ENCODE measurements at places on chromosomes 5 and 9.

- no peak for DNase-seq
Observed at GRCh38 chr9:136673088-136673974, 10.6 kb downstream of the EGFL7 start.

GRCh38 chr9:27365707-27366376 lies 68.9 kb upstream of the EQTN start:
- peak; percentile 4 for DNase-seq

DNA sequence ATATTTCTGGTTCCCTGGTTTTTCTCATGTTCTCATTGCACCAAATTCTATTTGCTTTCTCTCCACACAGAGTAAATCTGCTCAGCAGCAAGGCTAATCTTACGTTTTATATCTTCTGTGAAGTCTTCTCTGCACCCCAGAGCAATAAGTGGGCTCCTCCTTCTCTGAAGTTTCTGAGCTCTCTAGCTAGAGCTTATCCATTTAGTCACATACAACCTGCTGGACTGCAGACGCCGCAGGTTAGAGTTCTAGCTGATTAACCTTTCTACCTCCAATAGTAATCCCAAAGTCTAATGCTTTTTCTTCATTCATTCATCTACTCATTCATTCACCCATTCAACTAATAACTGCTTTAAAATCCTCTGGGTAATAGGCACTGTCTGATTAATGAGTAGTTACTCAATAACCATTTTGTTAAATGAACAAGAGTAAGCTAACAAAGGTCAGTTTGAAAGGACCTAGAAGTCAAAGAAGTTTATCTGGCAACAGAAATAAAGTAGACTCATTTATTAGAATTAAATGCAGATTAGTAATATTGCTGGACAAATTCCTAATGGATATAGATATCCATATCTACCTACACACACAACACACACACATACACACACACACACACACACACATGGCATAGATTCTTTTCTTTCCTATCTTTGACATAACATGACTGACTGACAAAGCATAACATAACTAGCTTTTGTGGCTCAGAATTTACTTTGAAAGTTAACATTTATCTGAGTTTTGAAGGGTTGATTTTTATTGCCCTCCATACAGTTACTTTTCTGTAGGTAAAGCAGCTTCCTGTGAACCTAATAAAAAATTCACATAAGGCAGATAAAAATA lies 984.6 kb upstream of the SEMA6A start:
- no peak for DNase-seq

DNA sequence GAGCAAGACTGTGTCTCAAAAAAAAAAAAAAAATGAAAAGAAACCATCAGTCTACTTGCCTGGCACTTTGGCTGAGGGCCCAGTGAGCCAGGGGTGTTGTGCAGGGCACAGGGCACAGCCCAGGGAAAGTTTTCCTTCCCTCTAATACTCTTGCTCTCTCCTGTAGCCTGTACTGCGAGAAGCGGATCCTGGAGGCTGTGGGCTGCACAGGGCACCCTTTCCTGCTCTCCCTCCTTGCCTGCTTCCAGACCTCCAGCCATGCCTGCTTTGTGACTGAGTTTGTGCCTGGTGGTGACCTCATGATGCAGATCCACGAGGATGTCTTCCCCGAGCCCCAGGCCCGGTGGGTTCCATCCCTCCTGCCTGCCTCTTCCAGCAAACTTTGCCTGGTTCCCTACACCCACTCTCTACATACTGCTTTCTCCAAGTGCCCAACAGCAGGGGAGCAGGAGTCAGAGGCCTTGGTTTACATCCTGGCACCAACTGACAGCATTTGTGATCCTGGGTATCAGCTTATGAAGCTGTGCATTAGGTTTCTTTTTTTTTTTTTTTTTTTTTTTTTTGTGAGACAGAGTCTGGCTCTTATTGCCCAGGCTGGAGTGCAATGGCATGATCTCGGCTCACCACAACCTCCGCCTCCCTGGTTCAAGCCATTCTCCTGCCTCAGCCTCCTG lies 7.2 kb downstream of the ZDHHC12 start:
- no peak for DNase-seq

DNA sequence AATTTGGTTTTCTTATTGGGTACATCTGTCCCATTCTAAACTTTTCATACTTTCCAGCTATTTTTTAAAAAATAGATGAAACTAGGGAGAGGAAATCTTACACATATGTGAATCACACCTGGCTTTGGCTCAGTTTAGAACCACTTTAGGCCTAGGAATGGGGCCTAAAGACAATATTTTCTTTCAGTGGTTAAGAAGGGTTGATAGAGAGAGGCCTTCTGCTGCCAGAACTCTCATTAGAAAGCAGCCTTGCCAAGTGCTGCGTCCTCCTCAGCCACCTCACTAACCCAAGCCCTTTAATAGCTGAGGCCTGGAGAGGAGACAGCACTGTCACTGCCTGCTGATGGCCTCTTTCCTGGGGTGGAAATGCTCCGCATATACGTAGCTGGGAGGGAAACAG lies 167.5 kb downstream of the SAXO1 start:
- no peak for DNase-seq

DNA sequence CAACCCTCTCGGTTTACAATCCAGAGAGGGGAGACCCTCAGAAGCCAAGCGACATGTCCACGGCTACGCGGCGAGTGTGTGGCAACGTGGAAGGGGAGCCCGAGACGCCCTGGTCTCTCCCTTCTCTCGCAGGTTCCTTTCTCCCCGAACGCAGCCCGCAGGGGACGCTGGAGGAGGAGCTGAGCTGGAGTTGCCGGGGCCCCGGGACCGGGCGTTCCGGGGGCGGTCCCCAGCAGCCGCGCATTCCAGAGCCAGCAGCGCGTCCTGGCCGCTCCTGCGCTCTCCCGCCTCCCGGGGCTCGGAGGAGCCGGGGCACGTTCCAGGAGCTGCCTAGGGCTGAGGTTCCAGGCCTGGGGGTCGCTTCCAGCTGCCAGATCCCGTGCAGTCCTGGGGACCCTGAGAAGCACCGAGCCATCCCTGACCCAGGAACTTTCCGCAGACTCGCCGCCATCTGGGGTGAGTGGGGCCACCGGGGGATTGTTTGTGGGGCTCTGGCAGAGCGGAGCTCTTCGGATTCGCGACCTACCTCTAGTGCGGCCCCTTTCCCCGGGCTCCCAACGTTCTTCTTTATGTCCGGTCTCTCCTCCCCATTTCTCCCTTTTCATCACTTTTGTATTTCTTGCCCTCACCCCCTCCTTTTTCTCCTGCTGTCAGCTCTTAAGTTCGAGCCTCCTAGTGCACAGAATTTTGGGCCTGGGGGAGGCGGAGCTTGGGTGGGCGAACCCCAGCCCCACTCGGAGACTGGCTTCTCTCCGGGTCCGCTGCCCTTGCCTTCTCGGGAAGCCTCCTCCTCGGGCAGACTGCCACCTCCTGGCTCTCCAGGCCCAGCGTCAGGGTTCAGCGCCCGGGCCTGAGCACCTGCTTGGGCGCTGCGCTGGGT lies at the start of gene SMIM3:
SMIM3 (plus strand) TSS at position 241 of the 880 bp plus-strand sequence. CDS start 16,684 bp downstream, outside the sequence.
- DNase-seq, result peak; percentile 53

DNA sequence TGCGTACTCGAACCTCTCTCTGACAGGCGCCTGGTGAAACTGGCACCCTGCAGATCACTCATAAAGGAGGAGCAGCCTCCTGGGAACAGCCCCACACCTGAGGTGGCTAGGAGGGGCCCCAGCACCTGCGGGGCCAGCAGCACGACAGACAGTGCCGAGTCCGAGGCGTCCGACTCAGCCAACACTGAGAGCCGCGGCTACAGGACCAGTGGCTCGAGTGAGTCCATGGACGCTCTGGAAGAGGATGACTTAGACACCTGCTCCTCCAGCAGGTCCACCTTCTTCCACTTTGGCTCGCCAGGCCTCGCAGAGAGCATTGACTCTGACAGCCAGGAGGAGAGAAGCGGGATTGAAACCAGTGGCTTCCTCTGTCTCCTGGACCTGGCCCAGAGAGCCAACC lies 13.5 kb upstream of the TRMT10B start:
- DNase-seq, result no peak

DNA sequence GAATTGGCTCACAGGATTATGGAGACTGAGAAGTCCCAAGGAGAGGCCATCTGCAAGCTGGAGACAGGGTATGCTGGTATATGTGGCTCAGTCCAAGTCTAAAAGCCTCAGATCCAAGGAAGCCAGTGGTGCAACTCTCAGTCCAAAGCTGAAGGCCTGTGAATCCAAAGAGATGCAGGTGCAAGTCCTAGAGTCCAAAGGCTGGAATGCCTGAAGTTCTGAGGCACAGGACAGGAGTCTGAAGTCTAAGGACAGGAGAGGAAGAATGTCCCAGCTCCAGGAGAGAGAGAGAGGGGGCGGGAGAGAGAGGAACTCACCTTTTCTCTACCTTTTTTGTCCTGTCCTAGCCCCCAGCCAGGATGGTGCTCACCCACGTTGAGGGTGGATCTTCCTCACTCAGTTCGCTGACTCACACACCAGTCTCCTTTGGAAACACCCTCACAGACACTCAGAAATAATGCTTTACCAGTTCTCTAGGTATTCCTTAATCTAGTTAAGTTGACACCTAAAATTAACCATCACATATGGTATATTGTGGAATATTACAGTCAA lies 49.6 kb downstream of the KCNN2 start:
- no peak for DNase-seq

- peak; percentile 80 for DNase-seq
Observed at GRCh38 chr9:76181020-76181641, 213.1 kb downstream of the RFK start.

DNA sequence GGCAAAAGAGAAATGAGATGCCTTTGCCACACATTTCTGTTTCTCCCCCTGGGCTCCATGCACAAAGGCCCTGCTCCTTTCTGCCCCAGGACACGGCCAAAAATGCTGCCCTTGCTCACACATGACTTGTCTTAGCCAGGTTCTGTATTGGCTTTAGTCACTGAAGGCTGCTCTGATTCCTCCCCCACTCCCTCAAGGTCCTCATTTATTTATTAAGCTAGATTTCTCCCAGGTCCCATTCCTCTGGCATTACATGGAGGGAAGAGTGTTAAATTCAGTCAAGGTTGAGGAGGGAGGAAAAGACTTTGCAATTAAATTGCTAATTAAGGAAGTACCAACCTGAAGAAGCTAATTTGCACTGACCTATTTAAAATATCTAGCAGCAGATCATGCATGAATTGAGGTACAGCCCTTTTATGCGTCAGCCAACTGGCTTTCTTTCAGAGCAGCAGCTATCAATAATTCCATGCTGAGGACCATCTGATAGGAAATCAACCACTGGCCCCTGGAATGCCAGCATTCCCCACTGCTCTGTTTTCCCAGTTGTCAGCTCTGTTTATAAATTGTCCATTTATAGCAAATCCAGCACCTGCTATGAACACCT lies 81.2 kb upstream of the MAP3K1 start:
- no peak for DNase-seq

GRCh38 chr5:10969684-10970180 lies 208.7 kb upstream of the DAP start:
- no peak for DNase-seq

DNA sequence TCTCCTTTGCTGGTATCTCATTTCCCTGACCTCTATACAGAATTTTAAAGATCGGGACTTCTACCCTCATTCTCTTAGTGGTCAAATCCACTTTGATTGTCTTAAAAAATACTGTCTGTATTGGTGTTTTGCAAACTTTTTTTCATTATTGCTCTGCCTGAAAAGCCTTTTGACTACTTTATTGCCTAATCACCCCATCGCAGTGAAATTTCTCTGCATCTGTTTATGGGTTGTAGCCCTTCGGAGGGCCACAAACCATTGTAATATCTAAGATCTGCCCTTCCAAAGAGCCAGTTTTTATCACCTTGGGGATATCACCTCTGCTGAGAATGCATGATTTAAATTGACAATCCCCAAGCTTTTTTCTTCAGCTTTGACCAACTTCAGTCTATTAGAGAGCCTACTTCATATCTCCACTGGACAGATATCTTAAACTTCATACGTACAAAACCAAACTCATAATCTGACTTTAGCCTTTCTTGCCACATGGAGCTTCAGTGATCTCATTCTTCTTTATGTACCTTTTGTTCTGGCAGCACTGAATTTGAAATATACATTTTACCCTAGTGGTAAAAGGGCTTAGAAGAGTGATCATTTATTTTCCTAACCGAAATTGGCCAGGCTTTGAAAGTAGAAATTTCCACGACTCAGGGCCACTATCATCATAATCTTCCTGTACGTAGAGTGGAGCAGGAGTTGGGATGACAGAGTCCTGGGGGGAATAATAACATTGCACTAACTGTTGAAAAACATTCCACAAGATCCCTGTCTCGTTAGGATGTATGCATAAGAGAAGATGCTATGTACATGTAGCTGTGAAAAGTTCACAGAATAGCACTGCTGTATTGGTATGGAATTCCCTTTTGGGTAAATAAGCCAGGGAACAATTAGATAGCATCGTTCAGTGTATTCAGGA lies 21.4 kb downstream of the KIF2A start:
- DNase-seq, result no peak

DNA sequence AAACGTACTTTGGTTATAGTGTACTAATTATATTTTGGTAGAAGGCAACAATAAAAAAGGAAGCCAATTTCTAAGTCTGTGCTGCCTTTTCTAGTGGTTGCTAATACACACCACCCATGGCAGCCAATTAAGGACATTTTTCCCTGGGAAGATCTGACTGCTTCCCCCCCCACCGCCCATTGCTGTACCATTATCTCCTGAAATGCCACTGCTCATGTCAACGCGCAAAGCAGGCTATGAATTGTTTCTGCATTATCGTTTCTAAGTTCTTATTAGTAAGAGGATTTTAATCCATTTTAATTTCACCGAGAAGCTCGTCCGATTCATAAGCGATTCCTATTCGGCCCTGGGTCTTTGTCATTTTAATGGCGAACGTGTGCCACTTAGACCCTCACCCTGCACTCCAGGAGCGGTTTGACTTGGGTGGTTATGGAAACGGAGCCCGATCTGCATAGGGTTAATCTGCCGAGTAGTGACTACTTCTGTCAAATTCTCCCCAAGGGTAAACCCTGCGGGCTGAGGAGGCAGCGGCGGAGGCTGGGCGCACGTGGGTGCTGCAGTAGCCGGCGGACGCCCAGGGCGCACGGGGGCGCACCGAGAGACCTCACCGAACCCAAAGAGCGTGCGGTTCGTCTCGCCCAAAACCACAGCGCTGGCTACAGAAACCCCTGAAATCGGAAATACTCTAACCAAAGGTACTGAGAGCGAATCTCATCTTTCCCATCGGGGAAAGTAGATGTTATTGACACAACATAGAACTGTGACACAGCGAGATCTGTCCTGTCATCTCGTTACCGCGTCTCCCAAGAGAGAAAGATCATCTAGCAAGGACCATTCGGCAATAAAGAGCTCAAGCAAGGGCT lies 55.8 kb upstream of the SHC3 start:
- DNase-seq, result no peak

- no peak for DNase-seq
Observed at GRCh38 chr9:133144904-133145851, 18.5 kb downstream of the GBGT1 start.

DNA sequence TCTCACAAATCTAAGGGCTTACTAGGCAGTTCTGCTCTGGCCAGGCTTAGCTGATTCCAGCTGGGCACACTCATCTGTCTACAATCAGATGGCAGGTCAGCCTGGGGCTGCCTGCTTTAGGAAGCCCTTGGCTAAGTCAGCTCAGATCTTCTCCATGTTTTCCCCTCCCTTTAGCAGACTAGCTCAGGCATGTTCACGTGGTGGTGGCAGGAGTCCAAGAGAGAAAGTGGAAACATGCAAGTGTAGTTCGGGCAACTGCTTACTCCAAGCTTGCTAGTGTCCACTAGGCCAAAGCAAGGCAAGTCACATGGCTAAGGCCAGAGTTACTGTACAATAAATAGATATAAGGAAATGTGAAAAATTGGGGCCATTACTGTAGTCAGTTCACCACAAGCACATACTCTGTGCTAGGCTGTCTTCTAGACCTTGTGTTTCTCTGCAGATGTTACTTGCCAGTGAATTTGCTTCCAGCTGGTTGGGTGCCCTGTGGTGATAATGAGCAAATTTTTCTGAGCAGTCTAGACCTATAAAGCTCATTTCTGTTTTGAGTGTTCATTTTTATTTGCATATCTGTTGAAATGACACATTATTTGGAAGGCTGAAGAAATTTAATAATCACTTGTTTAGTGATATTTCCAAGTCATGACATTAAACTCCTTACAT lies 38.3 kb downstream of the RECK start:
- DNase-seq, result no peak

Measured in RCC 7860 (cell line).